Activated T-helper 17 cell treated with anti-CD3 and anti-CD28 coated beads, Interleukin-2, amount 50 U/mL, for 72 hours (primary cell): ENCODE measurements at places on chromosomes 6 and 20.

DNA sequence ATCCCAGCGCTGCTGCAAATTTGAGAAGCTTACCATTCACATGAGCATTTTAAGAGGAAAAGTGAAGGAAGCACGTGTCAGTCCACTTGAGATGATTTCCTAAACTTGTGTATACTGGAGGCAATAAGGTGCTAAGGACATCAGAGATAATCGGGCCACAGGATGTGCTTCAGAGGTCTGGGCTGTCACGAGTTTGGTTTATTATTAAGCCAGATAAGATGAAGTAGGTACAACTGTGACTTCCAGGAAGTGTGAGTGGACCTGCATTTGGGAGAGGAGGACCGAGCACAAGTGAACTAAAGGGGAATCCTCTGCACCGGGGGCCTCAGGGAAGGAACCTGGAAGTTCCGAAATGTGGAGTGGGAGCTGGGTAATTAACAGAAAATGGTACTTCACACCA lies 1.4 kb downstream of the SAMD5 start:
- no peak for ATAC-seq

- ATAC-seq: no peak
These were observed 80.0 kb upstream of the TNFAIP3 start for GRCh38 chr6:137787016-137787415.

DNA sequence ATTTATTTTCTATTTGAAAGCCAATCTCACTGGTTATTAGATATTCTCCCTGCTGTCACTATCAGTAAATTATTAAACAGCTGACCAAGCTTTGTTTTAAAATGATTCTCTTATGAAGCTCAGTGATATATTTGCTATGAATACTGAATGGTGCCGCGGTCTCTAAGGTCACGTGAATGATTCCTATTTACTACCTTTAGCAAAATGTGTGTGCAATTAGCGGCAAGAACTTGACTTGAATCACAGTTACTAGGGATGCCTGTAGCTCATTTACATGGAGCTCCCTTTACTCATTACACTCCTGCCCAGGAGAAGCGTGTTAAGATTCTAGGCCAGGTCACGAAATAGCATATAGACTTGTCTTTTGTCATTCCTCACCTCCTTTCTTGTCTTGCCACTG lies 12.4 kb upstream of the PTPRT start:
- no peak for ATAC-seq

- no peak for ATAC-seq
These were observed 76.1 kb downstream of the SLC22A3 start for GRCh38 chr6:160424256-160424655.

DNA sequence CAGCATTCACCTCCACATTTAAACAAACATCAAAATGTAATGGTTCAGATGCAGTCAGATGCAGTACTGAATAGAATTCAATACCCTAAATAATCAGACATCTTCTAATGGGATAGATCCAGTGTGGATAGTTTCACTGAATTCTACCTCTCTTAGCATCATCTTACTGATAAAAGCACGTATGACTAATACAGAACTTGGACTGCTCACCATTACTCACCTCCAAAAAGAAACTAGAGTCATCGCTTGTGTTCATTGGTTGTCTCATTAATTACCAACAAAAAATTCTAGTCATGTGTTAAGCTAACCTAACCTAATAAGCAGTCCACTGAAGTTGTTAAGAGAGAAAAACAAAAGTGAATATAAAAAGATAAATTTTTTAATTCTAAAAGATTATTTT lies 165.9 kb upstream of the IRAK1BP1 start:
- no peak for ATAC-seq

GRCh38 chr20:50125279-50125678 lies 12.3 kb upstream of the UBE2V1 start:
- no peak for ATAC-seq

GRCh38 chr6:1894954-1895353 lies 285.2 kb downstream of the FOXC1 start:
- ATAC-seq: no peak

DNA sequence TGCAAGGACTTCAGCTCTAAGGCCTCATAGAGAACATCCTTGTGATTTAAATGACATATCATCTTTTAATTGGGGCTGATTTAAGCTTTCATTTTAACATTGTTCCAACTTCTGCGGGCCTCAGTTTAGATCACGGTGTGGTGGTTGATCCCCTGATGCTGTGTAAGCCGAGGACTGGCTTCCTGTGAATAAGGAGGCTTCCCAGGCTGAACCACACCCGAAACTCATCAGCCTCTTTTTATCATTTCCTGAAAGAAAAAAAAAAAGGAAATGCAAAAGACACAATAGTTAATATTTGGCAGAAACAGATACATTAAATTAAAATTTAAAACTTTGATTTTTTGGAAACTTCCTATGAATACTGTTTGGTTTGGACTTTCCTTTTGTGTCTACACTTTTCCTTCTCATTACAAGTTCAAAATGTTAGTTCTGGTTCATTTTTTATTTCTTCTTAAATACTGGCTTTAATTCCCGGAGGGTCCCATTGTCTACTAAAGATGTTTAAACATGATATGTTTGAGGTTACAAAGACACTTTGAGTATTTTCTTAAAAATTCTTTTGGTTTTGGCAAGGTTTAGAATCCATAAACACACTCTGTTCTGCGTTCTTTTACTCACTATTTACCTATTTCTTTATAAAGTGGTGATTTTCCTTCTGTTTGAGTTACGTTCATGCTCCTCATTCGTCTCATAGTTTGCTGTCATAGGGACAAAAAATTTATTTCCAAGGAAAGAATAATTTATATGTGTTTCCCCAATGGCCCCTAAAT lies 230.0 kb upstream of the SULF2 start:
- ATAC-seq: no peak

GRCh38 chr6:27865850-27866356 lies 46.3 kb downstream of the OR2B2 start:
- peak; percentile 17 for ATAC-seq

DNA sequence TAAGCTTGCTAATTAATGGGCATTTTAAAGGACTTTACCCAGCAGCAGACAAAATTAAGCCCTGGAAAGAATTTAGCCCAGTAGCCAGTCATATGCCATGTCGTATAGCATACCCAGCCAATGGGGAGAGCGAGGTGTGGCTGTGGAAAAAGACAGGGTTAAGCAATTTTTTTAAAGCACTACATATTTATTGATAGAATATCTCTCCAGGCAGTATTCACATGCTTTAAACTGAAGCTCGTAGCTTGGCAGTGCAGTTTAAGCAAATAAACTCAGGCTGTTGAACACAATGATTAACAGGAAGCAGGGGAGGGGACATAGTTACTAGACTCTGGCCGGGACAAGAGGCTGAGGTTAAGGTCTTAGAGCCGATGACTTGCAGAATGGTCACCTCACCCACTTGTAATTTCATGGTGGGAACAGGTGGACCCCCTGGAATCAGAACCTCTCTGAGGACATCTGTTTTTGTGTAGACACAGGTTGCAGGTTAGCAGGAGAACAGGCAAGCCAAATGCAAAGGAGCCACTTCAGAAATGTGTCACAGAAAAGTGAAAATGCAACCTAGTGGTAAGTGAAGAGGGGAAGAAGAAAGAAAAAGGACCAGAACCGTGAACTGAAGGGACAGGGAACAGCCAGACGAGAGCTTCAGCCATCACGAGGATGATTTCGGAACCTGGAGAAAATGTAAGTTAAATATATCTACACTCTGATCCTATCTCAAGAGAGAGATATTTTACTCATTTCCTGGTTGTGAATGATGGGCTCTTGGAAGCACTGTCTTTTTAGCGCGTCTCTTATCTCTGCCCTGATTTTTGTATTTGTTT lies 7.2 kb downstream of the GCNT2 start:
- peak; percentile 85 for ATAC-seq

- peak; percentile 39 for ATAC-seq
These were observed 157.2 kb downstream of the PTPRK start for GRCh38 chr6:128363020-128363813.

DNA sequence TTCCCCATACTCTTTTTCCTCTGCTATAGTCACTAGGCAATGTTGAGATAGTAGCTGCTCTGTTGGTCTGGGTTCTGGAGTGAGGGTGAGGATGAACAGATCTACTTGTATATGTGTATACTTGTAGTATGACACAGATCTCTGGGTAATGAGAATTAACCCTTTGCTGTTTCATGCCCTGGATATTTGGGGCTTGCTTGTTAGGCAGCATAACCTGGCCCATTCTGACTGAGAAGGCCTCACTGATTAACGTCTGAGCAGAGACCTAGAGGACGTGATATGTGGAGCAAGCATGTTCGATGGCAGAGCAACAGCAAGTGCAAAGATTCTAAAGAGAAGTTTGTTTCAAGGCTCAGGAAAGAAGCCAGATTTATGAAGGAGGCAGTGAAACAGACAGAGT lies 94.4 kb downstream of the TRMT6 start:
- no peak for ATAC-seq

DNA sequence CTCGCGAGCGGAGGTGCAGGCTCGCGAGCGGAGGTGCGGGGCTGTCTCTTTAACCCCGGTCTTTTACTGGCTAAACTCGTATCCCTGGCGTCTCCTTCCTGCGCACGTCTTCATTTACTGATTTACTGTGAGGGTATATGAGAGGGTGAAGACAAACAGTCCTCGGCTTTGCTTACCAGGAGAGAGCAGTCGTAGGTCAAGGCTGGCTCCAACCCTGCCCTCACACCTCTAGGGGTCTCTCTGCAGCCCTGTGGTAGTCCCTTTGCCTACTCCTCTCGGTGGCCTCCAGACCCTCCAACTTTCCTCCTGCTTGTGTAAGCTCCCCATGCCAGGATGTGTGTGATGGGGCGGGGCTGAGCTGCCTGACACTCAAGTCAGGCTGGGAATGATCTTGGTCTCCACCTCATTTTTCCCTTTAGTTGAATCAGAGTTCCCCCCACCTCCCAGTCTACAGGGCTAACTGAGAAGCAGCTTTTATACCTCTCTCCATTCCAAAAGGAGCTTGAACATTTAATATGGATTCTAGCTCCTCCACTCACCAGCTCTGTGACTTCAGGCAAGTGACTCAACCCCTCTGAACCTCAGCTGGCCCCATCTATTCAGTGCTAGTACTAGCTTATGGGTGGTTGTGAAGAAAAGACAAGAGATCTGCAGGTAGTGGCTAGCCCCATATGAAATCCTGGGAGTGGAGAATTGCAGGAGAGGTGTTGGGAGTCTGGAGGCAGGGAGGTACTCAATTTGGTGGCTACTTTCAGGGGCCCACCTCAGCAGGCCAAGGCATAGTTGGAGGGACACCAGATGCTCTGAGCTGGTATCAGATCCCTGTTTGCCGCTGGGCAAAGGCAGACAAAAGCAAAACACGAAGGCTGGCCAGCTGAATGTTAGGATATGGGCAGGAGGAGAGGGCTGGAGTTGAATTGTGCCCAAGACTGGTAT lies 902 bp downstream of the SLC29A1 start:
- peak; percentile 22 for ATAC-seq

DNA sequence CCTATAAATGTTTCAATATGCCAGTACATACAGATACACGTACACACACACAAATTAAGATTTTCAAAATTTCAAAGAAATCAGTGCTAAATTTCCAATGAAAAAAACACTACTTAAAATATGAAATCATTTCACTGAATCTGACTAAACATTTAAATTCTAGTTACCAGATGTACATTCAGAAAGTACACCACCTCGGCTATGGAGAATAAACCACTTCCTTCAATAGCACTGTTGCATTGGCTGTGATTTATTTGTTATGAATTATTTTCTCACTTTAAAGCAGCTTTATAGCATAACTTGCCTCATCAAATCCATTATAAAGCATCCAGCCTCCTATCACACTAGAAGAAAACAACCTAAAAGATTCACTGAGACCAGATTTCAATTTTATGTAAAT lies 36.6 kb downstream of the HBS1L start:
- ATAC-seq: no peak

GRCh38 chr6:89412071-89413005 lies at the start of gene RRAGD:
Gene RRAGD, minus strand, starts transcription at chr6:89412273. Its CDS starts 280 bp downstream, at chr6:89411993.
- ATAC-seq: peak; percentile 90

DNA sequence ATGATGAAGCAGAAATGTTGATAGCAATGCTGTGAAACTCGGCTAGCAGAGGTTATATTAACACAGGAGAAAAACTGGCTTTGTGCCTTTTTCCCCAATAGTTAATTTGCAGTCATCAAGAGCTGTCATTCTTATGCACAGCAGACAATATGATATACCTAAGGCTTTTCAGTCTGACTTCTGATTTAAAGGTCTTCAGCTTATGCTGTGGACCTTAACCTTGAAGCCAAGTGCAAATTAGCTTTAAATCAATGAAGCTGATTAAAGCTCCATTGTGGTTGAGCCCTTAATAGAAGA lies 171.6 kb upstream of the ID4 start:
- no peak for ATAC-seq

DNA sequence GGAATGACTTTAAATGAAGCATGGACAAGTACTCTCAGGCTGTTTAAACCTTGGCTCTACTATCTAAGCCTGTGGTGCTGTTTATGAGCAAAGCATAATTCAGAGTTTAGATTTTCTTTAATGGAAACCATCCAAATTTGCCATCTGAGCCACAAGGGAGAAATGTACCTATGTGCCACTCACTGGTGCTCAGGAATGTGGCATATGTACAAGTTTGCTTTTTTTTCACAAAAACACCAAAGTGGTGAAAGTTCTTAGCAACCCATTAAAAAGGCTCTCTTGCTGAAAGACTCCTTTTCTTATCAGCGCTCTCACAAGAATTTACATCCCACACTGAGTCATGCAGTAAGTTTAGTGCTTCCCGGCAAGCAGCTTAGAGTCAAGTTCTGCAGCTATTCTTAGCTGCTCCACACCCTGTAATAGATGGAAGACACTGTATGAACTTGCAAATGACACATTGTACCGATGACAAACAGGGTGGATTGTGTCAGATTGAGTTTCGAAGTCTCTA lies 57.3 kb upstream of the MLIP start:
- ATAC-seq: no peak

DNA sequence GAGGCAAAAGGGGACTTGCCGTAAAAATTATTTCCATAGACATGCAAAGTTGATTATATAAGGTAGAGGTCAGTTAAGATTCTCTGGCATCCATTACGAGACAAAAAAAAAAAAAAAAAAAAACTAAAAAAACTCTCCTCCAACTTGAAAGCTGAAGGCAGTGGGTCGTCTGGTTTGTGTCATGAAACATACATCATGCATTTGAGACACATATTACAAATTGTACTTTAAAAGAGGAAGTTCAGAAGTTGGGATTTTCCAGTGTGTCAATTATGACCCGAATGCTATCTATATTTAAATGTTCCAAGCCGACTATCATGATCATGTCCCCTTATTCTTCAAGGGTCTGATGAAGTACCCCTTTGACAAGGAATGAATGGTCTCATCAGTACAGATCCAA lies 125.1 kb downstream of the ZNF217 start:
- no peak for ATAC-seq

GRCh38 chr20:43942667-43943285 lies 28.1 kb downstream of the TOX2 start:
- ATAC-seq: peak; percentile 82

GRCh38 chr6:41344876-41345275 lies 9.5 kb downstream of the NCR2 start:
- peak; percentile 95 for ATAC-seq
